ENCODE measurements at places on chromosomes 5 and 9. TPM values are rescaled to one million over a fixed set of nuclear protein-coding genes. Genes with fewer than 3 reads are reported as not detected.

DNA sequence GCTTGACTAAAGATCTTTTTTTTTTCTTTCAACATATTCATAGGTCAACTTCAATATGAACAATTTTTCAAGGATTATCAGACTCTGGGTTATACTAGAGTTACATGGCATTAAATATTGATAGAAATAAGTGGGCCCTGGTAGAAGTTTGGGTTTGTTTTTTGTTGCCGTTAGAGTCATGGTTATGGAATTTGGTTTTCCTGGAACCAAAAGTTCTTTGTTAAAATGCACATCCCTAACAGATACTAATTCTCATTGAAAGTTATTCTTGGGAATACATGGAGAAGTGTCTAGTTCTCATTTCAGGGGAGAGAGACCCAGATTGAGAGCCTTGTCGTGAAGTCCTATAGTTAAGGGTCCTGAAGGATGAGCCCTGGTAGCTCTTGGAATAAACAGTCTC lies 124.9 kb downstream of the FGF1 start:
- no peak for DNase-seq

GRCh38 chr9:76846297-76846696 lies 59.6 kb downstream of the PRUNE2 start:
- DNase-seq: no peak

GRCh38 chr9:69054989-69055388 lies 19.4 kb downstream of the FXN start:
- no peak for DNase-seq

- no peak for DNase-seq
These were observed 49.2 kb upstream of the ACO1 start for GRCh38 chr9:32334916-32335895.

DNA sequence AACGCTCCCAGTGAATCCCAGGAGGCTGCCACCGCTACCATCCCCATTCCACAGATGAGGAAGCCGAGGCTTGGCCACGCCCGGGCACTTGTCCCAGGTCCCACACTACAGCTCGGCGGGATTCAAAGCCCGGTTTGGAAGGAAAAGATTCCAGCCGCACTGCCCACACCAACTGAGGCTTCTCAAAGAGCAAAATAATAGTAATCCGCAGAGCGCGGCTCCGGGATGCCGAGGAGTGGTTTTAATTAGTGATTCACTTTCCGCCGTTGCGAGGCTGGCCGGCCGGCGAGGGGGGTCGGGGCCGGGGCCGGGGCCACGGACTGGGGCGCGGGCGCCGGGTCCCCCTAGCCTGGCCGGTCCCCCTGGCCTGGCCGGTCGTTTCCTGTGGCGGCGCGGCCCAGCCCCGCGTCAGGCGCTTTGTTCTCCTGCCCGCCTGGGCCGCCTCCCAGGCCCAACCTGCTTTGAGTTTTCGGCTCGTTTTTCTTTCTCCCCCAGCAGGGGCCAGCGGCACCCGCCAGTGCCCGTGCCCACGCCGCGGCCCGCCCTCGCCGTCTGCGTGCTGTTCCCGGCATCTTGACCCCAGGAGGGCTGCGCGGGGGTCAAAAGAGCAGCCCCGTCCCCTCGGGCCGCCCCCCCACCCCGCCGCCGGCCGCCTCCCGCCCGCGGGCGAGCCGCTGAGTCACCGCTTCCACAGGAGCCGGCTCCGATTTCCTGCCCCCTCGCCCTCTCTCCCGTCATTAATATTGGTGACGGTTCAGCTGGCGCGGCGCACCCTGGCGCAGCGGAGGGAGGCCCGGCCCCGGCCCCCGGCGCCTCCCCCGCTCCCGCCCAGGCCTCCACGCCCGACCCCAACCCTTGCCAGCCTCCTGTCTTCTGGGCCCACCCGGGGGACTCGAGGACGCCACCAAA lies 31.2 kb downstream of the FGF18 start:
- peak; percentile 28 for DNase-seq

DNA sequence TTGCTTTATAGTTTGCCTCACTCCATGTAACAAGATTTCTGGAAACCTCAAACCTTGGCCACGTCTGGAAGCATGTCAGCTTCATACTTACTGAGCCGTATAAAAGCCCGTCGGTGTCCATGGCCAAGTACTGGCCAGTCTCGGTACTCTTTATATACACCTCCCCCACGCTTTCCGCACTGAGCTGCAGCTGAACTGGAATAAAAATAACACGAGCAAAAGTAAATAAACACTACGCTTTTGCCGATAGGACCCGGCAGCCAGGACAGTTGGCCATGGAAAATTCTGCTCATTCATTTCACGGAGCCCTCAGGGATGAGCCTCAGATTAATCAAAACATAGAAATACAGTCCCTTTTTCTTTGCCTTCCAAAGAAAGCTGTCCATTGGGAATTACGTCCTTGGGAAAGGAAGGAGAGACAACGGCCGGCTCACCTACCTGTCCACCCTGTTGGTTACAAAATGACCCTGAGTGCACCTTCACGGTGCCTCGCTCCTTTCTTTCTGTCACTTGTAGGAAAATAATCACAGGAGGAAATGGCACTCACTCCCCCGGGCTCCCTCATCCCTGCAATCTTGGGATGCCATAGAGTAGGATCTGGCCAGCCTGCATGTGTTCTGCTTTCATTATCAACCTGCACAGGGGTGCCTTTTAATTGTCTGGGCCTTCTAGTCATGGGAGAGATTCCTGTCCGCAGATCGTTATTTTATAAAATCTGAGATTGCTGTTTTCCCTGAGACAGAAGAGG lies 85.1 kb downstream of the FGF1 start:
- DNase-seq: no peak

DNA sequence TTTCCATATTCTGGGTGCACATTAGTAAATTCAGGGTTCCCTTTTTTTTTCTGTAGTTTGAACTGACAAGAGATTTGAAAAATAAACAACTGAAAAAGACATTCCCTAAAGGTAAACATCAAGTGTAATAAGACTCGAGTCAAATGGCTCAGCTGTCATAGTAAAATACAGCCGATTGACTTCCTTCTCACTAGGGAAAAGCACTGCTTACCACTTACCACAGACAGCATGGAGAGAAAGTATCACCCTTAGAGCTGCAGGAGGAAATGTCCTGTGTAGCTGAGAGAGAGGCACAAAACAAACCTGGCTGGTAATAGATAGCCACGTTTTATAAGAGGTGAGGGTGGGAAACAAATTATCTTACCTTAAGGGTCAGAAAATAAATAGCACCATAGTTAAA lies 12.1 kb upstream of the DMAC1 start:
- no peak for DNase-seq

The DIAPH1 gene
- total RNA-seq: 317 TPM

DNA sequence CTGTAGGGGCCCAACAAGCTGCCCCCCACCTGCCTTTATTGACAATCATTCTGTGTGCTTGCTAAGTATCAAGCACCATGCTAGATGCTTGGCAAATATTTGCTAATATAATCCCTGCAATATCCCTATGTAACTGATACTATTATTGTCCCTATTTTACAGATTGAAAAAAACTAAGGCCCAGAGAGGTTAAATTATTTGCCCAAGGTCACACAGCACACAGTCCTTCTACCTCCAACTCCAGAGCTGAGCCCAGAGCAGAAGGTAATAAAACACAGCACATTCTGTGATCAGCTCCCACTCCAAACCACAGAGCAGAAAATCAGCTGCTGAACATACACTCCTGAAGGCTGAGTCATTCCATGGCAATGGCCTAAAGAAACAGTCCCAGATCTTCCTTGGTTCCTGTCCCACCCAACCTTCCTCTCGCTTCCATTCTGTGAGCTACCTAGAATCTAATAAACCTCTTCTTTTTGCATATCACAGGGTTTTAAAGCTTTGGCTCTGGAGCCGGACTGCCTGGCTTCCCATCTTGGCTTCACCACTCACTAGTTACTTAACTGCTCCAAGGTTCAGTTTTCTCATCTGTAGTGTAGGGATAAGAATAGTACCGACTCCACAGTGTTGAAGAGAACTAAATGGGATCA lies 66.7 kb upstream of the ADRA1B start:
- no peak for DNase-seq

GRCh38 chr9:32398207-32398606 lies 13.8 kb downstream of the ACO1 start:
- DNase-seq: no peak

GRCh38 chr5:128757196-128757959 lies 207.9 kb upstream of the SLC27A6 start:
- DNase-seq: no peak

- no peak for DNase-seq
These were observed 16.8 kb upstream of the TCOF1 start for GRCh38 chr5:150340614-150341255.

GRCh38 chr9:5562806-5563416 lies 52.6 kb downstream of the PDCD1LG2 start:
- DNase-seq: no peak

The PPP3R2 gene
- not detected for total RNA-seq

DNA sequence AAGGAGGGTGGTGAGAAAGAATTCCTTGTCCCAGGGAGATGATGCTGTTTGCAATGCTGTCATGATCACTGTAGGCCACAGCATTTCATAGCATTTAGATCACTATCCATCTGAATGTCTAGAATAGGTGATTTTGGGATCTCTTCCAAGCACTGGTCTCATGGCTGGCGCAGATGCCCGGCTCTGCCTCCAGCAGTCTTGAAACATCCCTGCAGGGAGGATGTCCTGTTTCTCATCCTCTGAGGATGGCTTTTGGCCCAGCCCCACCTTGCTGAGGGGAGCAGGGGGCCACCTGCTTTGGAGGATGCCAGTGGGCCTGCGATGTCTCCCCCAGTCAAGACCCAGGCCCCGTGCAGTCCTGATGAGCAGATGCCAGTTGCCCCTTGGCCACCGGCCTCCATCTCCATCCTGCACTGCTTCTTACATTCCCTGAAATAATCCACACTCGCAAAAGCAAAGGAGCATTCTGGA lies 63.5 kb upstream of the GARNL3 start:
- DNase-seq: no peak

DNA sequence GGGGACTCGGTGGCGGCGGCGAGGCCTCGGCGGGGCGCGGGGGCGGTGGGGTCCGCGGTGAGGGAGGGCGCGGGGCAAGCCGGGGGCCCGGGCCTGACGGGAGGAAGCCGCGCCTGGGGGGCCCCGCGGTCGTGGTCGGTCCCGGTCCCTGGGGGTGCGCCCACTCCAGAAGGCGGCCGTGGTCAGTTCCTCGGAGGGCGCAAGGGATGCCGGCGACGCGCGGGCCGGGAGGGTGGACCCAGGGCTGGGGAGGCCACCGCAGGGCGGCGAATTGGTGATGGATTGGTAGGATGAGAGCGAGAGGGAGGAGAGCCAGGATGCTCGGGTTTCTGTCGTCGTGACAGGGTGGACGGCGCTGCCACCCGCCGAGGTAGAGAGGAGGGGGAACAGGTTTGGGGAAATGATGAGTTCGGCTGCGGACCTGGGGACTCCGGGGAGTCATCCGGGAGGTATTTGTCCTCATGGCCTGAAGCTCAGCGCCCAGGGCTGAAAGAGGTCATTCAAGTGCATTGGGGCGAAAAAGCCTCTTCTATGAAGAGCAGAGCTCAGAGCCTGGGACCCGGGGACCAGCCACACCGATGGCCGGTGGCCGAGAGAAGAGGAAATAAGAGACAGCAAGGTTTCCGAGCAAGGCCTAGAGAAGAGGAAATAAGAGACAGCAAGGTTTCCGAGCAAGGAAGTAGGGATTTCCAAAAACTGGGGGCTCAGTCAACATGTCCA lies 557 bp downstream of the GNG10 start:
- peak; percentile 44 for DNase-seq

DNA sequence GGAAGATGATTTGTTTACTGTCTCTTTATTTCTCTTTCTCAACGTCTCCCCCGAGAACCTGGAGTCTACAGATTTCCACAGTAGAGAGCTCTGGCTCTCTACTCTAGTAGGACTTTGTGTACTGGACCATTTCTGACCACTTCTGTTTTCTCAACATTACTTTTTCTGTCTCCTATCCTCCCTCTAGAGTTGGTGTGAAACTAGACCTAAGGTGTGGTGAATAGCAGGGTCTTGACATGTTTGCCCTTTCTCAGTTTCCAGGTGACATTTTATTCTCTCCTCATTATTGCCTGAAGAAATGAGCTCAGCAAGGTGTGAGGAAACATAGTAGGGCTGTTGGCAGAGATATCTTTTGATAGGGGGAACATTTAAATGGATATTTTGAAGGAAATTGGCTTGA lies 62.1 kb upstream of the IL6ST start:
- no peak for DNase-seq

- no peak for DNase-seq
These were observed at the start of gene TGFBI for GRCh38 chr5:136028782-136029742. Gene TGFBI (plus strand): TSS chr5:136028988. CDS start chr5:136029056, 68 bp downstream.

DNA sequence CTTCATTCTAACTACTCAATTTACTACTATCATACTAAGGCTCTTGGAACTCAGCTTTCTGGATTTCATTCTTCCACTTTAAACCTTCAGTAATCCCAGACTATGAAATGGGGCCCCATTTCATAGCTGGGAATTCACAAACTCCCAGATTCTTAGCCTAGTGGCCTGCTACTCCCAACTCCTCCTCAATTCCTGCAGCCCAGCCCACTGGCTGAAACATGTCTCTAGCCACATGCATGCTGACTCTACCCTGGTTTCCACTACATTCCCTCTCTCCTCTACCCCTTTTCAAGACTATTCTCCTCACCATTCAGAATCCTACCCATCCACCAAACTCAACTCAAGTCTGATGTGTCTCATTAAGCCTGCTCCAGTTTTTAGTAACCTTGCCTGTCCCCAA lies 370.6 kb downstream of the BNC2 start:
- no peak for DNase-seq

GRCh38 chr9:106862821-106863720 lies at the start of gene ZNF462:
Gene ZNF462 (plus strand): TSS chr9:106863166. CDS start chr9:106923384, 60,218 bp downstream.
- DNase-seq: no peak

The CCDC107 gene
- total RNA-seq: 37.7 TPM

The NME5 gene
- total RNA-seq: not detected

- no peak for DNase-seq
These were observed 462.7 kb downstream of the EBF1 start for GRCh38 chr5:158637039-158637438.

- no peak for DNase-seq
These were observed 25.9 kb upstream of the PTAR1 start for GRCh38 chr9:69785757-69786156.

The CCDC187 gene
- total RNA-seq: not detected

The ST8SIA4 gene
- 72.1 TPM for total RNA-seq

DNA sequence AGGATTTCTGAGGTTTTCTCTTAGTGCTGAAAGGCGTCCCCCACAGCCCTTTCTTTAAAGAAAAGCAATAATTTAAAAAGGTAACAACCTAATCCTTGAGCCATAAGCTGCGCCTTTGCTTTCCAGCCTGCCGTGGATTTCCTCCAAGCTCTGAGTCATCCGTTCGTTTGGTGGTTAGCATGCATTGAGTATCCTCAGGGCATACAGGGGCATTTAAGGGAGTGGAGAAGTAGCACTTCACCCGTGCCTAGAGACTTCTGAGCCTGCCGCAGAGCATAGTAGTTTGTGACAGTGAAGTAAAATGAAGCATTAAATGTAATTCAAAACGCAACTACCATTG lies 892 bp upstream of the TNC start:
- no peak for DNase-seq

All from activated CD4-positive, alpha-beta memory T cell treated with anti-CD3 and anti-CD28 coated beads, Interleukin-2, amount 10 ng/mL, durations not matched to agents 7 days and 5 days (primary cell).